ENCODE measurements at places on chromosomes 7 and 10.

DNA sequence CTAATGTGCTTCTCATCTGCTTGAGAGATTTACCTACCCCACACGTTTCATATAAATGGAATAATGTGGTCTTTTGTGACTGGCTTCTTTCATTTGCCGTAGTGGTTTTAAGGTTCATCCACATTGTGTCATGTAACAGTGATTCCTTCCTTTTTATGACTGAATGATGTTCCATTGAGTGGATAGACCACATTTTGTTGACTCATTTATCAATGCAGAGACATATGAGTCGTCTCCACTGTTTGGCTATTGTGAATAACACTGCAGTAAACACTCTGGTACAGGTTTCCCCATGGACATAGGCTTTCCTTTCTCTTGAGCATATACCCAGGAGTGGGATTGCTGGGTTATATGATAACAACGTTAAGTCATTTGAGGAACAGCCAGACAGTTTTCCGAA lies 2.0 kb upstream of the AOC1 start:
- no peak for DNase-seq

DNA sequence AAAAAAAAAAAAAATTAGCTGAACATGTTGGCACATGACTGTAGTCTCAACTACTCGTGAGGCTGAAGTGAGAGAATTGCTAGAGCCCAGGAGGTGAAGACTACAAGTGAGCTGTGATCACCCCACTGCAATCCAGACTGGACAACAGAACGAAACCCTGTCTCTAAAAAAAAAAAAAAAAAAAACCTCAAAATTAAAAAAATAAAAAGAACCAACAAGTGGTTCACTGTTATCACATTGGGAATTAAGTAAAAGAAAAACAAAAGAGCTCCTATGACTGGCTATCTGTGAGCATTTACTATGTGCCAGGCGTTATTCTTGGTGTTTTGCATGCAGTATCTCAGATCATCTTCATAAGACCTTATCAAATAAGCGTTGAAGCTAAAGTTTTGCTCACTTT lies 66.0 kb downstream of the ANLN start:
- no peak for DNase-seq

DNA sequence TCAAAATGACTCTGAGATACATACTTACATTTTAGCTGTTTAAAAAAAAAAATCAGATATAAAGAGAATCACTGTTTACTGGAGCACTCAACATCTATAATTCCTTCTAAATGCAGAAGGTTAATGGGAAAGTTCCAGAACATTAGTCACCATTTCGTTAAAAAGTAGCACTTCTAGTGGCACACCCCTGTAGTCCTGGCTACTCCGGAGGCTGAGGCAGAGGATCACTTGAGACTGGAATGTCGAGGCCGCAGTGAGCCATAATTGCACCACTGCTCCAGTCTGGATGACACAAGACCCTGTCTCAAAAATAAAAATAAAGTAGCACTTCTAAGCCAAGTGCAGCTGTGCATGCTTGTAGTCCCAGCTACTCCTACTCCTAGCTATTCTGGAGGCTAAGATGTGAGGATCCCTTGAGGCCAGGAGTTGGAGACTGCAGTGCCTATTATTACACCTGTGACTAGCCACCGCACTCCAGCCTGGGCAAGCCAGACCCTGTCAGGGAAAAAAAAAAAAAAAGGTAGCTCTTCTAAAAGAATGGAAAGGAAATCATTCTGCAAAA lies 2.2 kb downstream of the FGFBP3 start:
- peak; percentile 15 for DNase-seq

DNA sequence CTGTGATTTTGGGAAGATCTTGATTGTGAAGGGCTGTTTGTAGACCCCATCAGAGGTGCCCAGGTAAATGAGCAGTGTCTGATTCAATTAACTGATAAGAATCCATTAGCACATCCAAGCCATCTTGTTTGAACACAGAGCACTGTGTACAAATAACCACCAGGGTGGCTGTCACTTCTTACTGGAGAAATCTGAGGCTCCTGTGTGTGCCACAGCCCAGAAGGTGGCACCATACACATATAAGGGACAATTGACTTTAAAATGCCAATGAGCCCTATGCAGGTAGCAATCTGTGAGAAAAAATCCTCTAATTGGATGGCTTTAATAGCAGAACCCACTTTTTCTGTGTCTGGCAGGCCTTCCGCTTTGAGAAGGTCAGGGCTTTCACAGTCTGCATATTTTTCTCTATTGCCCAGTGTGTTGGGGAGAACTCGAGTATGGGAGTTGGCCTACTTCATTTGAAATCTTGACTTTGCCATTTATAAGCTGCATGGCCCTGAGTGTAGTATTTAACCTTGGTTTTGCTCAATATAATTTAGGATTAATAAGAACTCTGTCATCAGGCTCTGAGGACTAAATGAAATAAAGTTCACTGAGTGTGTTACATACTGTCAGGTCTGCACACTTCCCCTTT lies 517.4 kb downstream of the CCSER2 start:
- DNase-seq = no peak

- DNase-seq = peak; percentile 55
Observed at GRCh38 chr7:50552921-50553320, 12.3 kb downstream of the DDC start.

DNA sequence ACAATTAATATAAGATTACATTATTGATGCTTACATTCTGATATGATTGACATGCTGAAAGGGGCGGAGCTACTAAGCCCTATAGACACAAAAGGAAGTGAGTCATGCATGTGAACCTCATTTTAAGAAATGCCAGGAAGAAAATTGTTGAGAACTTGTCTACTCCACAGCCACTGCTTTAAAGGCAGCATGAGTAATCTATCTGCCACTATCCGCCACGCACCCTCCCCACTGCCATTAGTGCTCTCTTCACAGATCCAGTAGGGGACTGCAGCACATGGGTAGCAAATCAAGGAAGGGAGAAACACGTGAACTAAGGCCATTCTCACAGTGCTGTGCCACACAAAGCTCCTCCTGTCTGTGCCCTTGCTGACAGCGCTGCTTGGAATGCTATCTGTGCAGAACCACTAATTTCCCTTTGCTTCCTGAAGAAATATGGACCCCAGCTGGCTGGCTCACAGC lies 524.8 kb downstream of the GRM8 start:
- DNase-seq = peak; percentile 44

DNA sequence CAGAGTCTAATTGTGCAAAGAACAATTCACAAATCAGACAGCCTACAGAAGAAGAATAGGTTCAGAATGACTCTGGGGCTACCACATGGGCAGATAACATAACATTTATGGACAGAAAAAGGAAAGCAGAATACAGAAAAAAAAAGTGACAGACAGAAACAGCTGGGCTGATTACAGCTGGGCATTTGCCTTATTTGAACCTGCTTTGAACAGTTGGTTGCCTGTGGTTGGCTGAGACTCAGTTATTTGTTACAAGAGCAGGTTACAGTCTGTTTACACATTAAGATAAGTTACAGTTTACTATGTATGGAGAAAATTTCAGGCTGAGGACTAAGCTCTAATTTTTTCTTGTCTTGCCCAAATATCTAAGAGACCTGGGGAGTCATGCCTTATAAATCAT lies 327.2 kb downstream of the GALNT17 start:
- DNase-seq = no peak

DNA sequence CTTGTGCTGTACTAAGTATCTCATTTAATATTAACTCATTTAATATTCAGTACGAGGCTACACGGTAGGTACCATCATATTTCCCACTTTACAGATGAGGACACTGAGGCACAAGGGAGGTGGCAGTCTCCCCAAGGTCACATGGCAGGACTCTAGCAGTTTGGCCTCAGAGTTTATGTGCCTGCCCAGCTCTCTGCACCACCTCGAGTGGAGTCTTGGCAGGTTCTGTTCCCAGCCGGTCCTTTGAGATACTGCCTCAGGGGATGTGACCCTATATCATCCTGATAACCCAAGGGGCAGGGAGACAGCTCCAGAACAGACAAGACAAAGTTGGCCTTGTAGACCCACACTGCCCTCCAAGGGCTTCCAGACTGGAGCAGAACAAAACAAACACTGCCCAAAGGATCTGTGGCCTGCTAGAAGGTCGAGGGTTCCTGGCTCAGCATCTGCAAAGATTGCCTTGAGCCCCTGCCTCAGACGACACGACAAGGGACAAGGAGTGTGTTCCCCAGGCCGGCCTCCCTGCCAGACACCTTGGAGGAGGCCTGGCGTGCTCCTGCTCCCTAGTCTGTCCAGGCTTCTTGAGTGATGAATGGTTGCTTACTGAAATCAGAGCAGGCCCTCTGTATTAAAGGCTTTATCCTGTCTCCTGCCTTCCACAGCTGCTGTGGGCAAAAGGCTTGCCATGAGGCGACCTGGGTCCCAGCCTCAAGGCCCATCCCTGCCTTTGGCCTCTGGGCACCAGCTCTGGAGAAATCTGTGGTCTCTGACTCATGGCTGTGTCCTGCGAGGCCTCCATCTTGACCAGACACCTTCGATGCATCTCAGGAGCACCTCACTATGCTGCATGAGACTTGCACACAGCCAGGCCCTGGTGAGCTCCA lies 3.9 kb upstream of the PWWP2B start:
- peak; percentile 71 for DNase-seq

GRCh38 chr10:21488957-21489446 lies 36.5 kb downstream of the SKIDA1 start:
- no peak for DNase-seq

DNA sequence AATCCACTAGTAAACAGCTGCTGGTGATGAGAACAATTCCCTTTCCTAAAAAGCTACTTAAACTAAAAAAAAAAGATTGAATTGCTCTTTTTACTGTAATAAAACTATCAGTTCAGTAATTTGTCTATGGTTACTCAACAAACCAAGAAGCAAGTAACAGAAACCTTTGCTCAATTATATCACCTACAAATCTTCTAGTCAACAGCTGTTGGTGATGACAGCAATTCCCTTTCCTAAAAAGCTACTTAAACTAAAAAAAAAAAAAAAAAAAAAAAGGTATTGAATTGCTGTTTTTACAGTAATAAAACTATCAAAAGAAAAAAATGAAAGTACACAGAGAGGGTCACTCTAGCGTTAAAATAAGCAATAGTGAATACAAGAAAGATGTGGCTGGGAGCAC lies 158.1 kb downstream of the CTNNA3 start:
- DNase-seq = no peak

GRCh38 chr10:102761981-102762380 lies 18.2 kb downstream of the WBP1L start:
- DNase-seq = peak; percentile 41

- DNase-seq = no peak
Observed at GRCh38 chr10:51705774-51706173, 6.4 kb upstream of the CSTF2T start.

DNA sequence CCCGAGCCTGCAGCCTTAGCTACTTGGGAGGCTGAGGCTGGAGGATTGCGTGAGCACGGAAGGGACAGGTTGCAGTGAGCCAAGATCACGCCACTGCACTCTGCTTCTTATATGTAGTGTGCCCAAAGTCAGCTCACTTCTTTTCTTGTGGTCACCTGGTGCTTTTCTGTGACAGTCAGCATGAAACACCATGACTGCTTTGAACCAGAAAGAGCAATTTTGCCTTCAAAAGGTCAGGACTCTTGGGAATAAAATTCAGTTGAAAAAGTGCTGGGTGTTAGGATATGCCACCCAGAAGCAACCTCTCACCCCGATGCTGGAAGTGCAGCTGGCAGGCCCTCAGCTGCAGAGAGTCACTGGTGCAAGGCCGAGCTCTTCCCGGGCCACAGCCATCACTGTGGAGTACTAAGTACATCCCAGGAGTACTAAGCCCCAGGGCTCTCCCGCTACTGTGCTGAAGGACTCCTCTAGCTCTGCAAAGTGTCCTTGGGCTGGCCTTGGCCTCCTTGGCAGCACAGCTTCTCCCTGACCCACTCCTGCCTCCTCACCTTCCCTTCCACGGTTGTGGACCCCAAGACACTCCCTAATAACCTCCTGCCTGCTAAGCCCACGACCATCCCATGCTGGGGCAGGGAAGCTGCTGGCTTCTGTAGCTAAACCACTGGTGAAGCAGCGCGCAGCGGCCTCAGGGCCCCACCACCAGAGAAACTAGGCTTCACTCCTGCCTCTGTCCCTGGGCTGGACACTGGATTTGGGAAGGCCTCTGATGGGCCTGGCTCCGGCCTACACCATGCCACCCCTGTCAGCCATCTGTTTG lies 17.6 kb upstream of the GDI2 start:
- DNase-seq = no peak
